ENCODE measurements at places on chromosomes 16 and 17.
A peak's percentile ranks its signal among the peaks of the same experiment; 100 is the strongest.

DNA sequence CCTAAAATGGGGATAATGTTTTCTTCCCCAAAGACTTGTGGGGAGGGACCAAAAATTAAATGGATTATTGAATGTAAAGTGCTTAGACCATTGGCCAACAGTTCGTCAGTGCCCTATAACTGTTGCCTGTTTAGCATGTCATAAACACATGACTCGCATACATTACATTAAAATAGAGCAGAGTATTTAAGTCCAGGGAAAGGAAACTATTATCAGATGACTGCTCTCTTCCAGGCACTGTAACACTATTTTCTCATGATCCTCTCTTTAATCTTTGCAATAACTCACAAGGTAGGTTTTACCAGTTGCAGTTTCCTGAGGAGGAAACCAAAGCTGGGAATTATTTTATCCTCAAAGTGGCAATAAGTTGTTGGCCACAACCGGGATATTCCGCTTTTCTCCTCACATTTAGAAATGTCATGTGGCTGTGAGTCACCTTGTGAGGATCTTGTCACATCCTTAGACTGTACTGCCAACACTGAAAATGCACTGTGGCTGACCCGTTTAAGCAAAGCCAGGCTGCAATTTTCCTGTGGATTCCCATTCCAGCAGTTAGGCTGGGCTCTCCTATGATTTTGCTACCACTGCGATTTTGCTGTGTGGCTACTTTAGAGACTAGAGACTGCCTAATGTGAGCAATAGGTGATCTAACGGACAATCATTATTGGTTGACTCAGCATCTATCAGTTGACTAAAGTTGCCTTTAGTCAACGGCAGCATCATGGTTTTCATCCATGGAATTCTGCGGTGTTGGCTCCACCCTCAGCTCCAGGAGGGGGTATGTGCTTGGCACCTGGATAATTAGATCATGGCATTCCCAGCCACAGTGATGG lies 58.3 kb upstream of the DHX40 start:
- DNase-seq: no peak

DNA sequence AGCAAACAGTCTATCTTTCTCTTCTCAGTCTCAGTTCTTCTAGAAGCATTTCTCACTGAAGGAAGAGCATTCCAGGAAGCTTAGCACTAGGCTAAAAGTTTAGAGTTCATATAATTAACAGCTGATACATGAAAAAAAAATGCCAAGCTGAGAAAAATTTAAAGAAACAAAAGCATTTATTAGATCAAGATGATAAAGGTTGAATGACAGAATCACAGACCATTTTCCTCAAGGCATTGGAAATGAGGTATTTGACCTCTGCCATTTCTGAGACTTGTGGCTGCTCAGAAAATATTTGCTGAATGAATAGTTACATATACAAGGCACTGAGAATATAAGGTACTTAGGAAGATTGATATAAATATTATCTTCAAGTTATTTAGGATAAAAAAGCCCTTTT lies 901.6 kb upstream of the GOT2 start:
- DNase-seq: no peak

- no peak for DNase-seq
These were observed 4.6 kb upstream of the TAF15 start for GRCh38 chr17:35804658-35805192.

GRCh38 chr17:69335058-69335457 lies 8.1 kb upstream of the ABCA5 start:
- no peak for DNase-seq

DNA sequence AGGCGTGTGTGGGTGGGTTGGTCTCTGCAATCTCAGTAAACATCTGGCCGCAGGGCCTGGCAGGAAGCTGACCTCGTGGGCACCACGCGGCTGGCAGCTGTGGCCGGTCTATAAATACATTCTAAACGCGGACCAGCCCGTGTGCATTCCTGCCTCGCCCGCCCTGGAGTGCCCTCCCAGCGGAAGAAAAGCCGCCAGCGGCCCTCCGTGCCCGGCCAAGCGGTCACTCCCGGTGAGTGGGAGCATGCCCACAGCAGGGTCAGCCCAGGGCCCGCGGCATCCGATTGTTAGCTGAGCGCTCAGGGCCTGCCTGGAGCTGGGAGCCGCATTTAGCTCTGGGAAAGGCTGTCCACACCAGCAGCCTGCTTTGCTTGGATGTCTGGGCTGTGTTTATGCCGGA lies 10.3 kb downstream of the ZNF469 start:
- no peak for DNase-seq

- DNase-seq: no peak
These were observed 60.2 kb downstream of the HAPSTR1 start for GRCh38 chr16:9151597-9151996.

GRCh38 chr17:27461192-27461859 lies 5.1 kb downstream of the KSR1 start:
- no peak for DNase-seq

GRCh38 chr16:66291833-66292232 lies 74.7 kb upstream of the CDH5 start:
- DNase-seq: no peak

DNA sequence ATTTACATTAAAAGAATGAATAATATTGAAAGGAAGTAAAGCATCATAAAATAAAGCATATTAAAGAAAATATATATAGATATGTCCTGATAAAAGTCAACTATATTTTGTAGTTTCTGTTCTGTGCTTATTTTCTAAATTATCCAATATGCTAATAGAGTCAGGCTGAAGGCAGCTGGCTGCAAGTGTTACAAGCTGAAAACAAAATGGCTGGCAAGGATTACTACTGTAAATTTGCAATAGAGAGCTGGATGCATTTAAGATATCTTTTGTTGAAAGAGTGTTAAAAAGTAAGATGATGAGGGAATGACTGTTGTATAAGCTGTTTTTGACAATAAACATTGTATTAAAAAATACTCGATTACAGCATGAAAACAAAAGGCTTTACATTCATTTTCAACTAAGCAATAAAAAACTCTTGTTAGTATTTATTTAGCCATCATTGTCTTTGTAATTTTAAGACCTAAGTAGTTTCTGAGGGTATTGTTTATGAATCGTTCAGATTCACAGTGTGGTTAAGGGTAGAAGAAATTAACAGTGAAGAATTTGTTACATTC lies 76.3 kb downstream of the TANC2 start:
- no peak for DNase-seq

DNA sequence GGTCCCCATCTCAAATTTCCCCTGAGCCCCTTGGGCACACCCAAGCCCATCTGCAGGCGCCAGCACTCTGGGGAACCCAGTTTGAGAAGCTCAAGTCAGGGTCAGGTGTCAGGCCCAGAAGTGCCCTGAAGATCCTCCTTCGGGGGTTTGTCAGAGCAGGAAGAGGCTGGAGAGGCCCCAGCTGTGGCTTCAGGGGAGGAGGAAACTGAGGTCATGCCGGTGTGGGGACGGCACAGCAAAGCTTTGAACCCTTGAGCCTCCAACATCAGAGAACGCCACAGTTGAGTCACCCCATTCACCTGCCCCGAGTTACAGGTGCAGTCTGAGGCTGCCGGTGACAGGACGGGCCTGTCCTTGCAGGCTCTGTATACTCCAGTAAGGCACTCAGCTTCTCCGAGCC lies 140.2 kb upstream of the CIBAR2 start:
- no peak for DNase-seq

- DNase-seq: peak; percentile 19
These were observed at the start of gene ABR for GRCh38 chr17:1179818-1180742. ABR (minus strand) TSS chr17:1179981; CDS start chr17:1179727, 254 bp downstream.

GRCh38 chr16:711548-712320 lies 3.2 kb upstream of the METRN start:
- DNase-seq: peak; percentile 73

DNA sequence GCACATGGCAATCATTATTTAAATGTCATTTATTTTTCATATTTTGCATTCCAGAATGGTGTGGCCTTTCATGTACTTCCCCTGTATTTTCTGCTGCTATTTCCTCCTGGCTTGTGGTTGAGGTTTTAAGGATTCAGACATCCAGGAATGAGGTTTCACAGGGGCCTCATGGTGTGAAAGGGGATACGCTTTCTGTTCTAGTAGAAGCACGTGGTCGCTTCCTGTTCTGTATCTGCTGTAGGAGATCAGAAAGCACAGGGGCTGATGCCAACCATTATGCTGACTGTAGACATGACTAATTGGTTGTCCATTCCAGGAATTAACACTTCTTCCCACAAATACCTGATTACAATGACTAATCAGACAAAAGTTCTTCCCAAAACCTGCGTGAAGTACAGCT lies 405.9 kb downstream of the SHISA9 start:
- no peak for DNase-seq

GRCh38 chr17:49244839-49245238 lies 14.3 kb upstream of the PHOSPHO1 start:
- DNase-seq: no peak

DNA sequence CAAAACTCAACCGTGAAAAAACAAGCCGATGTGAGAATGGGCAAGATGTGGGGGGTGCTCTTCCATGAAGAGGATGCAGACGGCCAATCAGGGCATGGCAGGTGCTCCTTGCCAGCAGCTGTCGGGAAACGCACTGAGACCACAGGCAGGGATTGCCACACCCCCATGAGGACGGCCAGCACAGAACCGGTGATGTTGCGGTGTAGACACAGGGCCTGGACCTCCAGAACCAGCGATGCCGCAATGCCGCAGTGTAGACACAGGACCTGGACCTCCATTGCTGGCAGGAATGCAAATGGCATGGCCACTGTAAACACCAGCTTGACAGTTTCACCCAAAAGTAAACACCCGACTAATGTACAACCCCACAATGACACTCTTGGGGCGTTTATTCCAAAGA lies 164.9 kb downstream of the BANP start:
- no peak for DNase-seq

DNA sequence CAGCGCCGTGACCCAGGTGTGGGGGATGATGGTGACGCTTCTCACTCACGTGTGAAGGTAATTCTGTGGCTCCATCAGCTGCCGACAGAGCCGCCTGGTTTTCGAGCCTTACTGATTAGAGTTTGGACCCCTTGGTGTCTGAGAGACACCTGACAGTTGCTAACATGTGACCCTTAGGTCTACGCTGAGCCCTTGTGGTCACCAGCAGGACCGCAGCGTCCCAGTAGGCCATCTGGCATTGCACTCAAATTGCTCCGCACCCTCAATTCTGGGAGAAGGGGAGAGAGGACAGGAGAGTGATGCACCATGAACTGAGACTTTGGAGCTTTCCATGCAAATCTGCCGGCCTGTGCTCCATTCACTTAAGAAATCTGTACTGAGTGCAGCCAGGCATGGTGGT lies 2.5 kb downstream of the FLYWCH1 start:
- DNase-seq: no peak
